ENCODE measurements at places on chromosomes 13 and 19.

GRCh38 chr13:24687611-24688010 is 7.4 kb downstream of the ATP12A start:
- DNase-seq = no peak

- no peak for DNase-seq
These were observed 17.4 kb downstream of the VASP start for GRCh38 chr19:45524575-45525129.

DNA sequence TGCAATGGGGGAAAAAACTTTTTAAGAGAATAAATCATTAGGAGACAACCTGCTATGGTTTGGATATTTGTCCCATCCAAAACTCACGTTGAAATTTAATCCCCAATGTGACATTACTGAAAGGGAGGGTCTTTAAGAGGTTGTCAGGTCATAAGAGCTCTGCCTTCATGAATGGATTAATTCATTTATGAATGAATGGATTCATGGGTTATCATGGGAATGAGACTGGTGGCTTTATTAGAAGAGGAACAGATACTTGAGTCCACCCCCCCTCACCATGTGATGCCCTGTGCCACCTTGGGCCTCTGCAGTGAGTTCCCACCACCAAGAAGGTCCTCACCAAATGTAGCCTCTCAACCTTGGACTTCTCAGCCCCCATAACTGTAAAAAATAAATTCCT is 37.0 kb upstream of the DCT start:
- DNase-seq = no peak

GRCh38 chr13:19908350-19908986 is 45.0 kb upstream of the ZMYM5 start:
- DNase-seq = no peak

DNA sequence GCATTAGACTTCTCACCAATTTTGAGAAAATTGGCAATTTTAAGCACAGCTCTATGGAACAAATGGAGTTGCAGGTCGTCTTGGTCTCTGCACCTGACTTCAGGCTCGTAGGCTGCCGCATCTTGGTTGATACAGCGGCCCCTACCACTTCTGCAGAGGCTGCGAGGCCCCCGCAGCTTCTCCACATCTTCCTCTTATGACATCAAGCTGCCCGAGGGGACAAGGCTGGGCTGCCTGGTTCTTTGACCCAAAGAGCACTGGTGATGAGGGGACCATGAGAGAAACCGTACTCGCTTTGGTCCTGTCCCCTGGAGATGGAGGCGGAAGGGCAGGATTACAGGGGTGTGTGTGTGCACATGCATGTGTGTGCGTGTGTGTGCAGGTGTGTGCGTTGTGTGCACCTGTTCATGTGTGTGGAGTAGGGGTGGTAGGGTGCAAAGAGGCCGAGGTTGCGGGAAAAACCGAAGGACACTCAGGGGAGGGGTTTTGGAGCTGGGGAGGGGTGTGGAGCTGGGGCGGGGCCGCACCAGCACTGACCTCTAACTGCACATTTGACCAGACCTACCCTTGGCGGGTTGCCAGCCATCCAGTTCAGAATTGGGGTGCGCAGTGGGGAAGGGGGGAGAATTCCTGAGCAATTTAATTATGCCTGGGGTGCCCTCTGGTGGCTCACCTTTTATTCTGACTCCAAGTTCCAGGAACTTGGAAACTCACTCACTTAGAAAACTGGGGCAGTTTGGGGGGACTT is 65.1 kb upstream of the ARHGEF7 start:
- no peak for DNase-seq

Measured in NCI-H1417 treated with DMSO at 0.1 percent for 48 hours (cell line).